LoVo (cell line): ENCODE measurements at places on chromosomes 5 and 9.

DNA sequence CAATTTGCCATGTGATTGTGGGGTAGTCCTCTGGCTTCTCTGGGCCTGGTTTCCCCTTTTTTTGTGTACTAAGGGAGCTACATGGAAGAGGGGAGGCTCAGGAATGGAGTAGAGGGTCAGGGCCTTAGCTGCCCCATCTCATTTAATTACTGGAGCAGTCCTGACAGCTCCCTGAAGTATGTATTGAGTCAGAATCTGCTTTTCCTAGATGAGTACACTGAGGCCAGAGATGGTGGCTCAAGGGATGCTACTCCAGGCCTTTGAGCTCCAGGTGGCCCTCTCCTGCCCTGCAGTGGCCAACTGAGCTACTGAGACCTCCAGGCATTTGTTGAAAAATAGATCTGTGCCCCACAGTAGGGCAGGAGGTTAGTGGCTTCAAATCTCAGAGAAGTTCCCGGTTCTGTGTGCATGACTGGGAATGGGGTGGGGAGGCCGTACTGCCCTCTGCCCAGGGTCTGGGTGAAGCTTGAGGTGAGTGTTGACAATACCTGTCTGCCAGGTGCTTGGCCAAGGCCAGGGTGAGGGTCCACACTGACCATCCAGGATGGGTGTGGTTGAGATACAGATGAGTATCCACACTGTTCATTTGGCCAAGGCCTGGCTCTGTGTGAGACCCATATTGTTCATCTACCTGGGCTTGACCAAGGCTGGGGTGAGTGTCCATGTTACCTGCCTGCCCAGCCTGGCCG, 45.7 kb downstream of the CXXC5 start:
- DNase-seq, result no peak

GRCh38 chr5:113271015-113271414, 163.8 kb downstream of the TSSK1B start:
- DNase-seq, result no peak

- no peak for DNase-seq
Measured at GRCh38 chr9:83039303-83039702, 23.6 kb downstream of the RASEF start.

DNA sequence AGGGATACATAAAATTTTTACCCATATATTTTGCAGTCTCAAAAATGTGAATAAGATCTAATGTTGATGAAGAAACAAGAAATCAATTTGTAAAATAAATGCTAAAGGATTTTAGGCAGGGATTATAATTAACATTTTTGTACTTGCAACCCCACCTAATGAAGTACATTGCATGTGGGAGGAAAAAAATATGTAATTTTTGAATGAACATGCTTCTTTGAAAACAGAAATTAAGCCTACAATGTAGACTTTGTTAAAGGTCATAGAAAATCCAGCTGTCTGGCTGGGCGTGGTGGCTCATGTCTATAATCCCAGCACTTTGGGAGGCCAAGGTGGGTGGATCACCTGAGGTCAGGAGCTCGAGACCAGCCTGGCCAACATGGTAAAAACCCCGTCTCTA, 15.6 kb downstream of the SLC27A6 start:
- no peak for DNase-seq

- no peak for DNase-seq
Measured at GRCh38 chr9:79684711-79685575, 113.2 kb downstream of the TLE4 start.

GRCh38 chr5:32265902-32266301, 46.8 kb downstream of the MTMR12 start:
- DNase-seq, result no peak

DNA sequence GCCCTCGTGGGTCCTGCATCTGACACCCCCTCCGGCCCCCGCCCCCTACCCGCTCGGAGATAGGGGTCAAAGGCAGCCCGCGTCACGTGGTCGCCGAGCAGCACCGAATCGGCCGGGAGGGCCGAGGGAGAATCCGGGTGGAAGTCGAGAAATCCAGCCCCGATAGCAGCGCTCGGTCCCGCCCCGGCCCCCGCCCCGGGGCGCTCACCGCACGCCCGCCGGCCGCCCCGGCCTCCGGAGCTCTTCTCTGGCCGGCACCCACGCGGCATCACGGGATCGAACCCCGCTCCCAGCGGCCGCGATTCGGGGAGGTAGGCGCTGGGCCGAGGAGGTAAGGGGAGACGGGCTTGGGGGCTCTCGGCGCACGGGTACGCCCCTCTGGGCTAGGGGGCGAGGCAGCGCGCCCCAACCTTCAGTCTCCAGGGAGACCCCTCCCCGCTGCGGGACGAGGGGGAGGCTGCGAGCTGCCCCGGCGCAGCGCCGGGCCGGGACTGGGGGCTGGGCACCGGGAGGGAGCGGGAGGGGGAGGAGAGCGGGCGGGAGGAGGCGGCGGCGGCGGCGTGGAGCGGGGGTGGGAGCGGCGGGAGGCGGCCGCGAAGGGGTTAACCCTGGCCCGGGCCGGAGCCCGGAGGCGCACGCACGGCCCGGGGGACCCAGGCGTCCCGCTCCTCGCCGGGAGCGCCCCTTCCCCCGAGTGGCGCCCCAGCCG, 22.1 kb upstream of the NDST1 start:
- DNase-seq, result peak; percentile 31

DNA sequence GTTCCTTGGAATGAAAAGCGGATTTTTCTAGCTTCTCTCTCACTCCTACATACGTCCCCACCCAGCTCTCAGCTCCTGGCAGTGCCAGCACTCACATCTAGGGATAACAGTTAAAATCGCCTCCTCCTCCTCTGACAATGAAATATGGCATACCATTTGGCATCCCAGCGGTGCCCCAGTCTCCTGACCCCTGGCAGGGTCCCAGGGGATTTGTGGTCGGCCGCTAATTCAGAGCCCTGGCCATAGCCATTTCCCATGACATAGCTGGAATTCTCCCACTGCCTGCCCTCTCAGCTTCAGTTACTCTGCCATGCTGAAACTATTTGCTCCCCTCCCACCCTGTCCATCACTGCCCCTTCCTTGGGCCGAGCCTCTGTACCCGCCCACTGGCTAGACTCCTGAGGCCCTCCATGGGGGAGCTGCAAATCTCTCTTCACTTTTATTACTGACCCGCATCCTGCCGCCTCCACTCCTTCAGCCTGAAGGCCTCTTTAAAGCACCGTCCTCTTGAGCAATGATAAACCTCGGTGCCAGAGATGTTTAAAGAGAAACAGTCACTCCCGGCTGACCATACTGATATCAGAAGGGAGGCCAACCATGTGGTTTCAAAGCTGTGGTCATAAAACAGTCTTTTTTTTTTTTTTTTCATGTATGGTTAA, 139.8 kb downstream of the SLIT3 start:
- DNase-seq, result peak; percentile 45

GRCh38 chr5:74156728-74157383, 483.7 kb downstream of the ENC1 start:
- DNase-seq, result no peak

DNA sequence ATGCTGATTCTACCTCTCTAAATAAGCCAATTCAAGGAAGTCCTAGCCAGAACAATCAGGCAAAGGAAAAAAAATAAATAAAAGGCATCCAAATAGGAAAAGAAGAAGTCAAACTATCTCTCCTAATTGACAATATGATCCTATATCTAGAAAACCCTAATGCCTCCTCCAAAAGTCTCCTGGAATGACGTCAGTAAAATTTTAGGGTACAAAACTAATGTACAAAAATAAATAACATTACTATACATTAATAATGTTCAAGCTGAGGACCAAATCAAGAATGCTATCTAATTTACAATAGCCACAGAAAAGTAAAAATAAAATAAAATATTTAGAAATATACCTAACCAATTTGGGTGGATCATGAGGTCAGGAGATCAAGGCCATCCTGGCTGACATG, 33.8 kb upstream of the C6 start:
- DNase-seq, result no peak

DNA sequence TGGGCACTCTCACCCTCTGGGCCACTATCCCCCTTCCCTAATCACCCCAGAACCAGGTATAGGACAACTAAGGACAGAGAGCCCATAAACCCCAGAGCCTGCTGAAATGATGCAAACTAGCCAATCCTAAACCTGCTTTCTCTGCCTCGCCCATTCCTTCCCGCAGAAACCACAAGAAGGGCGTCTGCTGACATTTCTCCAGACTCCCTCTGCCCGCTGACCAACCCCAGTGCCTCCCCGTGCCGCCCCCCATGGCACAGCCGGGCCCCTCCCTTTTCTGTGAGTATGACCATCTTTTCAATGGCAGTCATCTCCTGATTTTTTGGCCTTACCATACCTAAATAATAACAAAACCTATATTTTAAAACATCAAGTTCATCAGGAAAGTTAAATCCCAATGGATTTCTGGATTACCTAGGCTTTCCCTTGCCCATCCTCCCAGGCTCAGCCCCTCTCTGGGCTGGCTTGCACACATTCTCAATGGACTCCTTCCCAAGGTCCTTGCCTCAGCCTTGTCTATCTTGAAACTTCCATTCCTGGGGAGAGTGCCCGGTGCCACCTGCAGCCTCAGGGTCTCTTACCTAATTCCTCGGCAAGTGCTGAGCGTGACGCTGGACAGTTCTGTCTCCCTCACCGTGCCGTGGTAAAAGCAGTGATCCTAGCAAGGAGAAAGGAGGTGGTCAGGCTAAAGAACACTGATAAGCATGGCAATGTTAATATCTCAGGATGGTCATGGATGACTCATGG, 45.2 kb downstream of the ADAM19 start:
- no peak for DNase-seq

- DNase-seq, result no peak
Measured at GRCh38 chr9:116270546-116270945, 117.0 kb downstream of the PAPPA start.

DNA sequence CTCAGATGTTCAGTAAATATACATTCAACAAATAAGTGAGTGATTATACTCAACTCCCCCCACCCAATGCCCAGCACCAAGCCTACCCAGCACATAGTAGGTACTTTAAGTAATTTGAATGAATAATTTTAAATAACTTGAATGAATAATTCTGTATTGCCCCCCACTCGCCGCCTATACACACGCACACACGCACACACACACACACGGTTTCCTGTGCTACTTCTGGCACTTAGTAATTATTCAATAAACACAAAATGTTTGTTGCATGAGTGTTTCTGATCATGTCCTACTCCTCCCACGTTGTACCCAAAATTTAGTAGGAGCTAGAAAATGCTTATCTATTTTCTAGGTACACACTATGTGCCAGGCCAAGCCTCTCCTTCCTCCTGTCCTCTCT, 16.2 kb downstream of the PCDH12 start:
- no peak for DNase-seq

DNA sequence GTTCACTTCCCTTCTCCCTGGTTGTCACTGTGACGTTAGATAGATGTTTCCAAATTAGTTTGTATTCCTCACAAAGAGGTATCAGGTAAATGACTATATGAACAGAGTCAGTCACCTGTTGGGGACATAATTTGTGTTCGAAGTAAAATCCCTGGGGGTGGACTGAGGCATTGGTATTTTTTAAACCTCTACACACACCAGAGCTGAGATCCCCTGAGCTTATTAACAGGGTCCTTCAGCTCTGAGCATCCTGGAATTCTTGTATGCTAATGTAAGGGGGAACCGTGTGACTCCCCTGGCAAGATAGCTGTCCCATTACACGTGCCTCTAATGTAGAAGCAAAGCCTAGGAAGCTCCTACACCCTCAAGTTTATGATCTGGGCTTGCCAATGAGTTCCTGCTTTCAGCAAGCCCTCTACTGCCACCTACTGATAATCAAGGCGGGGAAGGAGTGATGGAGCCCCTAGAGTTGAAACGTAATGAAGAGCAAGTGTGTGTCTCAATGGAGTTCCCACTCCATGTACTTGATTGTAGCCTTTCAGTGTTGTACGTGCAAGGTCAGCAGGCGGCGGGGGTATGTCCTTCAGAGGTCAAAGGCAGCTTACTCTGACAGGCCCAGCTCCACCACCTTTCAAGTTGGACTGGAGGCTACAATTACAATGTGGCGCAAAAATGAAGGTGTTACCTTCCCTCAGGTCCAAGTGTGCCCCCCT, 14.4 kb downstream of the PRKACG start:
- peak; percentile 37 for DNase-seq

DNA sequence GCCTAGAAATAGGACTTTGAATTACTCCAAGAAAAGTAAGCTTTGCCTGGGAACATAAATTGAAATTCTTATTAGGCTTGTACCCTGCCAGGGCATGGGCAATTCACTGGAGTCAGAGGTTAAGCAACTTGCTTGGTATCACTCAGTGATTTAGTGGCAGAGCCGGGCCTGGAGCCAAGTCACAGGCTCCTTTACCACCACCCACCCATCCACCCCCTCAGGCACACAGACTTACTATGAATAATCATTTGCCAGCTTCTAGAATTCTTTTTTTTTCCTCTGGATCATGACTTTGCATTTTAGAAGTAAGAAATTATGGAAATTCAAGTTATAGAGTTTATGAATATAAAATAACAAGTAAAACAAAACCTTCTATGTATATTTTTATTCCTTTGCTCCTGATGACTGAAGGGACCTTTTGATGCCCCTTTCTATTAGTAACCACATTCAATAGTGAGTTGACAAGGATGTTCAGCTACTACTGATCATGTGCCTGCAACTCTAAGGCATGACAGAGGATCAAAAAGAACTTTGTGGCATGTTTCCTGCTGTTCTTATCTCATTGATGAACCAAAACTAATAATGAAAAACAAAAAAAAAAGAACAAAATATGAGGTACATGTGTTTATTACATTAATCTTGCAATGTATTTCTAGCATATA, 614.7 kb downstream of the TLR4 start:
- DNase-seq, result no peak

DNA sequence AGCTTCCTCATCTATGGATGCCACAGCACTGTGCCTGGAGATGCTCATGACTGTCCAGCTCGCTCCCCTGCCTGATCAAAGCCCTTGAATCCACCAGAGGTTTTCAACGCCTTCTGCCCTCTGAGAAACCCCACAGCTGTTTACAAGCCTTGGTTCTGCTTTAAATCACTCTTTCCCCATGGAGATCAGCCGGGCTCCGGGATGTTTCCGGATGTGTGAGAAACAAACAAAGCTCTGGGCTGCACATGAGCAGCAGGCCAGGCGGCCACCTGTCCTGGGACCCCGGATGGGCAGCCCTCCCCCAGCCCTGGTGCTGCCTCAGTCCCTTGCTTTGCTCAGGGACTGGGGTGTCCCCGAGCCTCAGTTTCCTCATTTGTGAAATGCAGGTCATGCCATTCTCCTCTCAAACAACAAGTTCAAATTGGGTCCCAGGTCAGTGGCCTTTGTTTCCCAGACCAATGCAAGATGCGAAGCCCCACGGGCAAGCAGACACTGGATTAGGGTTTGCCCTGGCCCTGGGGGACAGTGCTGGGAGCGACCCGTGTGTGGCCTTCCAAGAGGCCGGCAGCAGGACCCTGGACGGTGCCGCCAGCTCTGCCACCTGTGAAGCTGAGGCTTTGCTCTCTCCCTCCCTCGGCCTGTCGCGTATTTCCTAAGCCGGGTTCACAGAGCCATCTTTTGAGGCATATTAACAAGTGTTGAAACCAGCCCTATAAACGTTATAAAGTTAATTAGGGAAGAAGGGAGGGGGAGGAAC, 42.4 kb upstream of the PHYKPL start:
- DNase-seq, result no peak
